K562 (cell line): ENCODE measurements at places on chromosomes 16 and 17. TPM values are rescaled to one million over a fixed set of nuclear protein-coding genes. Genes with fewer than 3 reads are reported as not detected.

The ODAD4 gene
- total RNA-seq, result 0.11 and 0.75 TPM in 2 replicates

The MIEN1 gene
- 65.7 and 67.9 TPM in 2 replicates for total RNA-seq

The FOXC2 gene
- 0.11 TPM in 2 replicates for total RNA-seq

The CXCL16 gene
- total RNA-seq, result 0.25 and 0.55 TPM in 2 replicates

The TNFRSF17 gene
- total RNA-seq, result not detected in 2 replicates

The AATK gene
- total RNA-seq, result 0.51 and 0.55 TPM in 2 replicates

The CLEC18C gene
- 0.62 and 0.89 TPM in 2 replicates for total RNA-seq

The XAF1 gene
- total RNA-seq, result 0.22 and 0.47 TPM in 2 replicates

The ZG16 gene
- total RNA-seq, result 0.04 TPM in 1 of 2 replicates, not detected in the other

The RAMP2 gene
- not detected in 2 replicates for total RNA-seq

The SMTNL2 gene
- not detected in 2 replicates for total RNA-seq

The LPO gene
- 0.11 TPM in 1 of 2 replicates, not detected in the other for total RNA-seq

The TMEM204 gene
- 0.18 TPM in 1 of 2 replicates, not detected in the other for total RNA-seq

The FOXL1 gene
- total RNA-seq, result not detected in 2 replicates

The GNGT2 gene
- not detected in 2 replicates for total RNA-seq

The ACE gene
- 1.6 and 1.8 TPM in 2 replicates for total RNA-seq

The SLC5A11 gene
- total RNA-seq, result 0.09 TPM in 1 of 2 replicates, not detected in the other

The MMP2 gene
- total RNA-seq, result 0.53 and 1.4 TPM in 2 replicates
